ENCODE measurements at places on chromosomes 1 and 21. TPM values are rescaled to one million over a fixed set of nuclear protein-coding genes. Genes with fewer than 3 reads are reported as not detected.
A peak's percentile ranks its signal among the peaks of the same experiment; 100 is the strongest.

DNA sequence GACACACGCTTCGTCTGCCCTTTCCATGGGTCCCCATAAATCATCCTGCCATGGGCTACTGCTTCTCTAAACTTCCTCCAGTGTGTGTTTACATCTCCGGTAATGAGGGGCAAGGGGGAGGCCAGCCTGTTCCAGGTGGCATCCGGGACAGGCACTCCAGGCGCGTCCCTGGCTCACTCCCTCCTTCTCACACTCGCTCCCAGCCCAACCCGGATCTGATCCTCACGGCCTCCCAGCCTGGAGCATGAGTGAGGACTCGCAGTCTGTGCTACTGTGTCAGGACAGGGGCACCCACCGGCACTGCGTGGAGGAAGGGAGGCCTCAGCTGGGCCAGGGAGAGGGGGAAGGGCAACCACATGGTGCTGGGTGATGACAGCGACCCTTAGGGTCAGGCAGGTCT is 225.4 kb downstream of the TRABD2B start:
- DNase-seq = no peak

The PHC2 gene
- total RNA-seq = 43.2 TPM

- peak; percentile 63 for DNase-seq
Measured at GRCh38 chr1:59947047-59947938, 20.7 kb upstream of the CYP2J2 start.

DNA sequence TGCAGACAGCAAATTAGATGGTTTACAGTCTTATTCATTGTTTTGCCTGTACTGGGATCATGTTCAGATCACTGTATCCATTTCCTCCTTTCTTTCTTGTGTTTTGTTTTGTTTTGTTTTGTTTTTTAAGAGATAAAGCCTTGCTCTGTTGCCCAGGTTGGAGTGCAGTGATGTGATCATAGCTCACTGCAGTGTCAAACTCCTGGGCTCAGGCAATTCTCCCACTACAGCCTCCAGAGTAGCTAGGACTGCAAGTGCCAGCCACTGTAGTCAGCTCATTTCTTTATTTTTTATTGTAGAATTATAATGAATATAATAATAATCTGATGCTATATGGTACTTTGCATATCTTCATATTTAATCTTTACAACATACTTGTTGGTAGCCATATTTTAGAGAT is 403.7 kb upstream of the B3GALT2 start:
- DNase-seq = no peak

The IARS2 gene
- total RNA-seq = 55.4 TPM

DNA sequence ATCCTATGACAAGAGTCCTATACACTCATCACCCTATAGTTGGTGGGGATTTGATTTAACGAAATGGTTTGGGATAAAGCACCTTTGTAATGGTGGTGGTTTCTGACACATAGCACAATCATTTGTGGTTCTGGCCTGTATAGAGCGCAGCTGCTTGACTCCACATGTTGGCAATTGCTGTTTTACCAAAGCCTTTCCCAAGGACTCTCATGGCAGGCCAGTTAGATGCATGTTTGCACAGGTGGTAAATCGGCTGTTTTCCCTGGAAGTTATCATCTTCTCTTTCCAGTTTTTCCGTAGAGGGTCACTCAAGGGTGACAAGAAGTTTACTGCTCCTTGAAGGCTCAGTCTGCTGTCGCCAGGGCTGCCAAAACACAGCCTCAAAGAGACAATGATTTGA is 17.1 kb upstream of the XPR1 start:
- no peak for DNase-seq

- DNase-seq = peak; percentile 68
Measured at GRCh38 chr1:42173155-42173933, 8.8 kb upstream of the GUCA2A start.

- no peak for DNase-seq
Measured at GRCh38 chr1:228013131-228013934, 6.5 kb downstream of the WNT3A start.

- no peak for DNase-seq
Measured at GRCh38 chr21:46122758-46123683, 25.1 kb downstream of the COL6A2 start.

Measured in activated CD4-positive, alpha-beta T cell treated with anti-CD3 and anti-CD28 coated beads, Interleukin-2, amount 10 ng/mL, durations not matched to agents 7 days and 5 days (primary cell).